Fibroblast of pulmonary artery (primary cell): ENCODE measurements at places on chromosomes 3 and 15.

- DNase-seq: peak; percentile 20
These were observed 24.0 kb downstream of the ABI3BP start for GRCh38 chr3:100968932-100969906.

DNA sequence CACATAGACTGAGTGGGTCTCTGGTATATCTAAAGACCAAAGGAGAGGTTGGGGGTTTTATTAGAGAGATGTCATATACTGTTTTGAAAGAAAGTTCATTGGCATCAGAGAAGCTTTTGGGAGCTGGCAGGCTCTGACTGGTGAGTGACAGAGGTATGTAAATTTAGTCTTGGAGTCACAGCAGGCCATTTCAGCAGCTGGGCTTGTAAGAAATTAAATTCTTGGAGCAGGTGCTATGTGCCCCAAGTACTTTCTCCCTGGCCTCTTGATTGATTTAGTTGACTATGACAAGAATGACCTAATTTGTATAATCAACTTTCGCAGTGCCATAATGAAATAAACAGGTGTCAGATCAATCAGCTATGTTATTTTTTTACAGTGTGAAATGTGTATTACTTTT is 47.8 kb upstream of the CDAN1 start:
- no peak for DNase-seq

DNA sequence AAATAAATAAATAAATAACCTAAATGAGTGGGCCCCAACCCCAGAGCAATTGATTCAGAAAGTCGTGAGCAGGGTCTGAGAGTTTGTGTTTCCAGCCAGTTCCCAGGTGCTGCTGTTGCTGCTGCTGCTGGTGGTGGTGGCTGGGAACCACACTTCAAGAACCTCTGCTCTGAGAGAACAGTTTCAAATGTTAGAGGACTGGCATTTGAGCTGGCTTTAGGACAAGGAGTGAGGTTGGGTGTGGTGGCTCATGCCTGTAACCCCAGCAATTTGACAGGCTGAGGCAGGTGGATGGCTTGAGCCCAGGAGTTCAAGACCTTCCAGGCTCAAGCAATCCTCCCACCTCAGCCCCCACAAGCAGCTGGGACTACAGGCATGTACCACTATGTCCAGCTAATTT is 123.1 kb upstream of the UBE2E1 start:
- no peak for DNase-seq

- no peak for DNase-seq
These were observed 62.5 kb downstream of the SFMBT1 start for GRCh38 chr3:52983336-52983807.

DNA sequence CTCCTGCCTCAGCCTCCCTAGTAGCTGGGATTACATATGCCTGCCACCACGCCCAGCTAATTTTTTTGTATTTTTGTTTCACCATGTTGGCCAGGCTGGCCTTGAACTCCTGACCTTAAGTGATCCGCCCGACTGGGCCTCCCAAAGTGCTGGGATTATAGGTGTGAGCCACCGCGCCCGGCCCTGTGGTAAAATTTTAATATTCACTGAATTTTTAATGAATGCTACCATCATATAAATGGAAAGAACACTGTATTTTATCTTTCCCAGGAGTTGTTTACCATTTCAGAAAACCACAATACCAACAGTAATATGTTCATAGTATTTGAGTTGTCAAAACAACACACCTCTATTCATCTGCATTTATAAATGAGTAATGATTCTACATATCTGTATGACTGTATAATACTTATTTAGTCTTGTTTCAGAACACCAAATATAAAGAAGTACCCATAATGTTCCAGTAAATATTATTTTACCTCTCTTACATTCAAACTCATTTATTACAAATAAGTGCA is 16.2 kb upstream of the MAGEF1 start:
- DNase-seq: no peak

GRCh38 chr3:176663387-176663786 is 533.9 kb downstream of the TBL1XR1 start:
- peak; percentile 47 for DNase-seq

GRCh38 chr3:41893977-41894376 is 67.9 kb downstream of the ULK4 start:
- DNase-seq: peak; percentile 79

- DNase-seq: no peak
These were observed 27.8 kb upstream of the IGDCC4 start for GRCh38 chr15:65450556-65450955.

DNA sequence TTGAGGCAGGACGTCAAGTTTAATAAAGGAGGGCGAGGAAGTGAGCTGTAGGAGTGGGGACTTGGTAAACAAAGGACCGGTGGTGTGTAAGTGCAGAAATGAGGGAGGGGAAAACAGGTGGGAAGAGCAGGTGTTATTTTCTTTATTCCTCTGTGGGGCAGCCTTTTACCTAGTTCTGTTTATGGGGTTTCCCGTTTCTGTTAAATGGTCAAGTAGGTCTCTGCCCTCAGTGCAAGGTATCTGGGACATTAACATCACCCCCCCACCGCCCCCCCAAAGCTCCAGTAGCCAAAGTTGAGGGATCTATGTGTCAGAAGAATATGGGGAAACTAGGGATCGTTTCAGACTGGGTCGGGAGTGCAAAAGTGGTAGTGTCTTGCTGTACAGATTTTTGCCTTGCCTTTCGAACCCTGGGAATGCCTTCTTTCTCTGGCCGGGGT is 893 bp downstream of the MGA start:
- no peak for DNase-seq

GRCh38 chr3:42123012-42123581 is 31.9 kb downstream of the TRAK1 start:
- peak; percentile 75 for DNase-seq

GRCh38 chr3:30004481-30004880 is 601.9 kb upstream of the TGFBR2 start:
- no peak for DNase-seq

DNA sequence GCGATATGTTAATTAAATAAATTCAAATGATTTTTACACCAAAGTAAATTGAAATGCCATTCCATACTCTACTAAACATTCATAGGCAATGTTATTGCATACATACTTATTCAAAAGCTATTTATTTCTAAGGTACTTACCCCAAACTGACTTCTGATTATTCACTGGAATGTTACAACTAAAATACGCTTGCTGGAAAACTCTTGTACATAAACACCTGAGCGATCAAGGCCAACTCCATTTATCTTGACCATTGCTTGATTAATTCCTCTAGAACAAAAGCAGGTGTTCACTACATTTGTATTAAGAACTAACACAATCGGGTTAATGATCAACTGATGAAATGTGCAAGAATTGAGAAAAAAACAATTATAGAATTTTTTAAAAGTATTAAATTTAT is at the start of gene SERPINI2:
TSS of gene SERPINI2 (minus strand) at position 180 of the 400 bp plus-strand sequence. CDS start 2,208 bp downstream, outside the sequence.
- no peak for DNase-seq

GRCh38 chr3:140585828-140586227 is 92.0 kb upstream of the TRIM42 start:
- peak; percentile 29 for DNase-seq
